ENCODE measurements at places on chromosomes 1 and 21. TPM values are rescaled to one million over a fixed set of nuclear protein-coding genes. Genes with fewer than 3 reads are reported as not detected.

RXFP4 gene
- not detected for total RNA-seq

PAQR6 gene
- 12.5 TPM for total RNA-seq

DNA sequence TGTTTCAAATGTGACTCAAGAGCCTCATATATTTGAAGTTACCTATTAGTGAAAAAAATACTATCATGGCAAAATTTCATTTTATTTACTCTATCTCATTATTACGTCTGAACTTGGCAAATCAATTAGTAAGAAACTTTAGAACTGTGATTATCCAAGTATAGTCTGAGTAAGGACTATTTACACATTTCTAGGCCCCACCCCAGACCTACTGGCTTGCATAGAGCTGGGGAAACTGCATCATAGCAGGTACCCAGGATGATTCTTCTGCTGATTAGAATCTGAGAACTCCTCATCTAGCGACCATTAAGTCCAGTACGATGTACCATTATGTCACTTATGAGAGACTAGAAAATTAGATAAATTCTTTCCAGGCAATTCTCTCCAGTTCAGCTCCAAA, 20.1 kb downstream of the MCOLN3 start:
- no peak for DNase-seq

GRCh38 chr1:224609333-224609732, 6.8 kb upstream of the CNIH3 start:
- DNase-seq, result no peak

GRCh38 chr1:41399145-41399795, 38.0 kb downstream of the FOXO6 start:
- no peak for DNase-seq

GRCh38 chr1:57289781-57290180, 134.1 kb downstream of the DAB1 start:
- no peak for DNase-seq

TRNP1 gene
- 36.3 TPM for total RNA-seq

SDC3 gene
- total RNA-seq, result 63.4 TPM

DNA sequence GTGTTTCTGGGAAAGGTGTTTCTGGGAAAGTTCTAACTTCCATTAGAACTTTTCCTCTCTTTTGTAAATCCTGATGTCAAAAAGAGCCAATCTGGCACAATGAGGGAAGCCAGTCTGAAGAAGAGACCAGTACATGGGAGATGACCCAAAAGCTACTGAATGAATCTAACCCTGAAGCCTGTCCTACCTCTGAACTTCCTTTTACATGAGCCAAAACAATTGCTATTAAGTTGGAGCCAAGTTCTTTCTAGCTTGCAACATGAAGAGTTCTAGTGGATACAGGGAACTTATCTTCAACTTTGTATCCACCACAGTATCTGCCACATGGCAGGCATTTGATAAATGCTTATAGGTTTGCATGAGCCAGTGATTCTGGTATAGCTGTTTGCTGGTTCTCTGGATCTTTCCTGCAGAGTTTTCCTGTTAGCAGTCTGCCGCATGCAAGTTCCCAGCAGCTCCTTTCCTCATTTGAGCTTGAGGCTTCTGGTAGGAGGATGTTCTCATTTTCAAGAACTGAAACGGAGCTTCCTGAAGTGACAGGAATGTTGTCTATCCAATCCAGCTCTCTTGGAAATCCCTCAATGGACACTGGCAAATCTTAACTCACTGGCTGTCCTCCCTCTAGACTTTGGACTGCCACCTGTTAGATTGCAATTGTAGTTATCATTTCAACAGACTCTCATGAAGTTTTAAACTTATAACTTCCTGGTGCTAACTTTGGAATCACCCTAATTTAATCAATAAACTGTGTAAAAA, 73.1 kb upstream of the LPGAT1 start:
- no peak for DNase-seq

- no peak for DNase-seq
Observed at GRCh38 chr1:44821240-44821715, 13.0 kb downstream of the BTBD19 start.

GJA5 gene
- total RNA-seq, result not detected

DNA sequence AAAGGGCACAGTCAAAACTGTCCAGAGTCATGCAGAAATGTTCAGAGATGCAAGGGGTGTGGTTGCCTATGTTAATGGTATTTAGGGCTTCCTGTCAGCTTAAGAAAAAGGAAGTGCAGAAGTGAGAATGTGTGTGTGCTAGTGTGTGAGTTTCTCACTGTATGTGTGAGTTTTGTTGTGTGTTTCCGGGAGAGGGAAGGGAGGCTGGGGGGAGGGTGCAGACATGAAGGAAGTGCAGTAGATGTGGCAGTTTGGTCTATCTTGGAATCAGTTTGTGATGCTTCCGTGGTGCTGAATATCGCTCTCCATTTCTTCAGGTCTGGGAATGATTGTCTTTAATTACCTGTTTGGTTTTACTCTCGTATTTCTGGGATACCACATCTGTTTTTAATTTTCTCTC, 16.5 kb upstream of the ATP6V1G3 start:
- DNase-seq, result no peak

DNA sequence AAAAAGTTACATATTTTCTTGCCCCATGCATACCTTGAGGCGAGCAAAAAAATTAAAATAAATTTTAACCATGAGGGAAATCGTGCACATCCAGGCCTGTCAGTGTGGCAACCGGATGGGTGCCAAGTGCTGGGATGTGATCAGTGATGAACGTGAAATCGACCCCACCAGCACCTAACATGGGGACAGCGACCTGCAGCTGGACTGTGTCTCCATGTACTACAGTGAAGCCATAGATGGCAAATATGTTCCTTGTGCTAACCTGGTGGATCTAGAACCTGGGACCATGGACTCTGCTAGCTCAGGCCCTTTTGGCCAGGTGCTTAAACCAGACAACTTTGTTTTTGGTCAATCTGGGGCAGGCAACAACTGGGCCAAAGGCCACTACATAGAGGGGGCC, 67.4 kb upstream of the PODN start:
- no peak for DNase-seq

GRCh38 chr1:236654511-236654910, 31.8 kb upstream of the ACTN2 start:
- no peak for DNase-seq

DNA sequence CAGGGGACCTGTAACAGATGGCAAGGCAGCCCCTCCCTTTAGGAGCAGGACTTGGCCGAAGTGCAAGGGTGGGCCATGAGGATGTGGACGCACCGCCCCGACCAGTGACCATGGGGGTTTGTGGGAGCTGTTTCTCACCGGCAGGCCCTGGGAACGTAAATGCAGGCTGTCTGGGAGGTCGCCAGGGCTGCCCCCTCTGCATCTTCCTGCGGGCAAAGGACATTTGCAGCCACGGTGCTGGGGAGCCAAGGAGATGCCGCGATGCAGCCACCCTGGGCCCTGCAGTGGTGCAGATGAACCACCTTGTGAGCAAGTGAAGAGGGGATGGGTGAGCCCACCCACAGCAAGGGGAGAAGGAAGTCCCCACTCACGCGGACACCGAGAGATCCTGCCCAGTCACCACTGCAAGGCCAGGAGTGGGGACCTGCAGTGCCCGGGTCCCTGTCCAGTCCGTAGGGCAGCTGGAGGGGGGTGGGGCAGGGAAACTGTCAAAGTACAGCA, 121.1 kb downstream of the SIK1 start:
- no peak for DNase-seq

IL20 gene
- not detected for total RNA-seq

USP48 gene
- total RNA-seq, result 73.6 TPM

RGS5 gene
- 187 TPM for total RNA-seq

REN gene
- total RNA-seq, result not detected

PTPN7 gene
- not detected for total RNA-seq

Data from osteocyte (in vitro differentiated cells).